ENCODE measurements at places on chromosomes 6 and 20.

DNA sequence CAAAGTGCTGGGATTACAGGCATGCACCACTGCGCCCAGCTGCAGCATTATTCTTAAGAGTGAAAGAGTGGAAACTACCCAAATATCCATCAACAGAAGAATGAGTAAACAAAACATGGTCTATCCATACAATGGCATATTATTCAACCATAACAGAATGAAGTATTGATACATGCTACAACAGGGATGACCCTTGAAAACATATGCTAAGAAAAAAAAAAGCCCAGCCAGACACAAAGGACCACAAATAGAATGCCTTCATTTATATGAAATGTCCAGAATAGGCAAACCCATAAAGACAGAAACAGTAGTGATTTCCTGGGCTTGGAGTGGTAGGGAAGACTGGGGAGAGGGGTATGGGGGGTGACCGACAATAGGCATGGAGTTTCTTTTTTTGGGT is 7.1 kb downstream of the TUBB2B start:
- DNase-seq = no peak

DNA sequence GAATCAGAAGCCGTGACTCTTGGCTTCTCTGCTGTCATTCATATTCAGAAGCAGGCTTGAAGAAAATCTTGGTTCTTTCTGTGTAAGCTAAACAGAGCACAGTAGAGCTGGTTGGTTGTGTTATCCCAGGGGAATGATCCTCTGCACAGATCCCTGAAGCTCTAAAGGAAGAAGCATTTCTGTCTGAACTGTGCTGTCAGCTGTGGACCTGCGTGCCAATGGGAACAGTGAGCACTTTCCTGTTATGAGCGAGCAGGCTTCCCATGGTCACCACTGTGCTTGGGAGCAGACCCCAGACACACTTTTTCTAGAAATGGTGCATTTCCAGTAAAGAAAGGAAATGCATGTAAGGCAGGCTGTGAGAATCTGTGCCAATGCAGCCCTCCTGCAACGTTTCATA is 490.2 kb downstream of the EPM2A start:
- DNase-seq = no peak

- DNase-seq = no peak
These were observed 176.6 kb downstream of the MRPL14 start for GRCh38 chr6:43950731-43951062.

DNA sequence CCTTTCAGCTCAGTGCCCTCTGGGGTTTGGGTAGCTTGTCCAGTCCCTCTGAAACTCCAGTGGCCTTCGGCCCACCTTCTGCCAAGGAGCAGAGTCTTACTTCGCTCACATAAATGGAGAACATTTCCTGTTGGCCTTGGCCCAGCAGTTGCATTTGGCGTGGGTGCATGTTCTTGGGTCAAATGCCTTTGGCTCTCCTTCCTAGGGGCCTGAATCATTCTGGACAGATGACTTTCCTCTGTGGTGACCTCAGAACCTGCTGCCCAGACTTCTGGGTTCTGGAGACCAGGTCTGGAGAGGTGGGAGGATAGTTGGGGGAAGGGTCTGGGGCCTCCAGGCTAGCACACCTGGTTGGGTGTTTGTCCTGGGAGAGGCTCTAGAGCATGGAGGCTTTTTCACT is 29.3 kb downstream of the BCAS4 start:
- no peak for DNase-seq

- no peak for DNase-seq
These were observed 256.0 kb downstream of the CDKAL1 start for GRCh38 chr6:20790032-20790791.

DNA sequence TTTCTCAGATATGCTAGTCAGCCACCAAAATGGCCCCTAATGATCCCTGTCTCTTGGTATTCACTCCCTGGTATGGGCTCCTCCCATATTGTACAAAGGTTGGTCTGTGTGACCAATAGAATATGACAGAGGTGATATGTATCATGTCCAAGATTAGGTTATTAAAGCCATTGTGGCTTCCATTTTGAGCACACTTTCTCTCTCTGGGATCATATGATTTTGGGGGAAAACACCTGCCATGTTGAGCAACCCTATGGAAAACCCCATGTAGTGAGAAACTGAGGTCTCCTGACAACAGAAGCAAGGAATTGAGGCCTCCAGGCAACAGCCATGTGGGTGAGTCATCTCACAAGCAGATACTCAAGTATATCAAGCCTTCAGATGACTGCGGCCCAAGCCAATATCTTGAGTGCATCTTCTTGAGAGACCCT is 7.1 kb upstream of the ZNF318 start:
- DNase-seq = no peak

DNA sequence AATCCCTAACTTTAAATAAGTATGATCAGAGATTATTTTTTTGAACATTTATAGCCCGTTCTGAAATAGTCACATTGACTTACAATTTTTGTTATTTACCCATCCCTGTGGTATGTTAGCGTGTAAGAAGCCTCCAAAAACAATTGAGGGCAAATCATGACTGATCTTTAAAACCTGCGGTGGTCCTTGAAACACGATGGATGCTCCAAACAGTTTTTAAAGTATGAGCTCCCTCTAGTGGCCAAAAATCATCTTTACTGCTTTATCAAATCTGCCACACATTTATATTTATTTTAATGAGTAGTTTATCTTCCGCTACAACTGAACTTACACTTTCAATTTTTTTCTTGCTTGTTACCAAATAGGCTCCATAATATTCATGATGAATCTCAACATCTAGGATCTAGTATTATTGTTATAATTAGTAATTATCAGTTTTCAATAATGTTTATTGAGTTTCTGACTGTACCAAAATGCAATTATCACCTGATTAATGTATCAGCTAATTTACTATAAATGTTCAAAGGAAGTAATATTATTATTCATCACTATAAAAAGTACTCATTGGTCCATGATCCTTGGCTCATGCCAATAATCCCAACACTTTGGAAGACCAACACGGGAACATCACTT is 52.2 kb downstream of the MARCKS start:
- peak; percentile 16 for DNase-seq

DNA sequence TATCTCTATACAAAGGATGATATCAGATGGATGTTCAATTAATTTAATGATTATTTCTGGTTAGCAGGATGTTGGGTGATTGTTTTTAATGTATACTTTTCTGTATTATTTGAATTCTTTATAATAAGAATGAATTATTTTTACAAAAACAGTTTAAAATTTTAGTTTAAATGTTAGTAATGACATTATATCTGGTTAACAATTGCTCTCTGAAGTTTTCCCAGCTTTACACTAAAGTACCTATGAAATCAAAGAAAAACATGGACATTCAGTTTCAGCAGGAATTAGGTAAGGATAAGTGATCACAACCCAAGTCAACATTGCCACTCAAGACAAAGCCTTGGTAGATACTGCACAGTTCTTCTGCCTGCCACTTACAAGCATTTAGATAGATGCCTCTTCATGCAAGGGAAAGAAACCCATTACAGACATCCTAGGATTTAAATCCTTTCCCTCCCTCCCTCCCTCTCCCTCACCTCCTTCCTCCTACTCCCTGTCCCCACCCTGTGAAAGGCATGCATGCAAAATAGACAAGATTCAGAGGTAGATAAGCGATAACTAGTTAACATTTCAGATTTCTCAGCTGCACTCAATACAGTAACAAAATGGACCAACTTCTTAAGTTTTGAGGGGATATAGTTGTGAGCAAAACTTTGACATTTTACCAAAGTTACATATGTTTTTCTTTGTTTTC is 143.8 kb downstream of the STXBP5 start:
- DNase-seq = no peak

DNA sequence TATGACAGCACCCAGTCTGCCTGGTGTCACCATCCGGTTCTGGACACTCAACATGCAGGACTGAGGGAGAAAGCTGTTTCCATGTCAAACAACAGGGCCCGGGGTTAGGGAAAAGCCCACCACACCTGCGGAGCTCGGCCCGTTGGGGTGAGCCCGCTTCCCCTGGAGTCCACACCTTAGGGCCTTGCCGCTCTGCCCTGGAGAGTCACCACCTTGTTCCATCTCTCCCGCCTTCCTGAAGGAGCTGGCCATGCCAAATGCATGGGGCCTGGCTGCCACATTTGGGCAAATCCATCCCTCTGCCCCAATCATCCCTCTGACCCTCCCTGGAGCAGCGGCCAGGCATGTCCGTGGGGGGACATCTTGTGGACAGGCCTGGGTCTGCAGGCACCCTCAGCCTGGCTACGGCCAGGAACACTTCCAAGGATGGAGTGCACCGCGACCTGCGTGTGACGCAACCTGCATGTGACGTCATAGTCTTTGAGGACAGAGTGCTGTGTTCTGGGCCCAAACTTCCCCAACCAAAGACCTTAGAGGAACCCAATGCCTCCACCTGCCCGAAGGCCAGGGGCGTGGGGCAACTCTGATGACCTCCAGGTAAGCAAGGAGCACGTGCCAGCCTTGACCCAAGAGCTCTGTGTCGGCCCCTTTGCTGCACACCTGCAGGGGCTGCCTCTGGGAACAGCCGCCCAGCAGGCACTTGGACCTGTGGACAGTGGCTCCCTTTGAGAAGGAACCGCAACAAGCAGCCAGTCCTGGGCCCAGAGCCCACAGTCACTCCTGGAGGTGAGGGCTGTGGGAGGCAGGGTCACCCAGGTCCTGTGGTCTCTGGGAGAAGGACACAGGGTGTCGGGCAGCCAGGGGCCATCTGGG is 1.7 kb downstream of the CABLES2 start:
- no peak for DNase-seq

DNA sequence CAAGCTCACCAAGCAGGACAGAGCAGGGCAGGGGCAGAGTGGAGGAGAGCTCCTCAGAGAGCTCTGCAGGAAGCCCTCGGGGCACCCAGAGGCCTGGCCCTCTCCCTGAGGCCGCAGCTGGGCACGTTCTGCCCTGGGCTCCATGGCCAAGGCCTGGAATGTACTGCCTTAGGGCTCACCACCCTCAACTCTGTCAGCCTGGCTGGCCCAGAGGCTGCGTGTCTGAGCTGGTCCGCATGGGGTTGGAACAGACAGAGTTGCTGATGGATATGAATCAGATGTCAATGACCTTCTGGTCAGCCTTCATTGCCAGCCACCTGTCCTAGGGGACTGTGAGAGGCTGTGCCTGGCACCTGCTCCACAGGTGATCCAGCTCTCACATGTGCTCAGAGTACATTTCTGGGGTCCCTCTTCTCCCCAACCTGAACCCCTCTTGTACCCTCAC is 33.2 kb upstream of the PCMTD2 start:
- DNase-seq = no peak

DNA sequence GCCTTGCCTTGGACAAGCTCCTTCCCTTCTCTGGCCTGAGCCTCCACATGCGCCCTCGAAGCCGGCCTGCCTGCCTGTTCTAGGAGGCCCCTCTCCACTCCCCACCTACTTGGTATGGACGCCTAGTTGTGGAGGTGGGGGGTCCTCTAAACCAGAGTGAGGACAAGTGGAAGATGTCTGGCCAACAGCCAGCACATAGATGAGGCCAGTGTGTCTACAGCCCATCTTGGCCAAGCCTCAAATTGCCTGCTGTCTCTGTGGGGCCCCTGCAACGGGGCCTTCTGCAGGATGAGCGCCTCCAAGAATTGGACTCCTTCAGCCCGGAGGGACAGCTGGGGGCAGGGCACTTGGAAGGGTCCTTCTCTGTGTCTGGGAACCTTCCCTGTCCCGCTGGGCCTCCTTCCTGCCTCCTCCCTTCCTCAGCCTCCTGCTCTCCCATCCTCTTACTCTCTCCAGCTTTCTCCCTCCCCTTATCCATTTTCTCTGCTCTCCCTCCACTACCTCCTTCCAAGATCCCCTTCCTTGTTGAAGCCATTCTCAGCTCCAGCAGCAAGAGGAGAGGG is 1.6 kb downstream of the MDFI start:
- DNase-seq = no peak

- DNase-seq = no peak
These were observed 57.3 kb upstream of the LAMP5 start for GRCh38 chr20:9457136-9457535.

DNA sequence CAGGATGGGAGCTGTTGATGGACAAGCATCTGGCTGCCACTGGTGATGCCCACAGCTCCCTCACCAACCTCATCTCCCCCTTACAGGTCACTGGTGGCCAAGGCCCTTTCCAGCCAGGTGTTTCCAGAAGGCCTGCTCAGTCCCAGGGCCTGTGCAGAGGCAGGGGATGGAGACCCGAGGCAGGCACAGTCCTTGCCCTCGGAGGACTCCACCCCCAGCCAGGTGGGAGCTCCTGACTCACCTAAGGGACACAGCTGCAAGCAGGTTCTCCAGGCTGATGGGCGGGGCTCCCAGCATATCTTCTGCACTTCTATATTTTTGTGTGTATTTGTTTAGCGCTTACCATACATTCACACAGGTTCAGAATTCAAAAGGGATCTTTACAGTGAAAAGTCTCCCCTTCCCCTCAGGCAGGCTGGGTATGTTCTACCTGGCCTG is 17.4 kb downstream of the PRPH2 start:
- no peak for DNase-seq

- DNase-seq = no peak
These were observed 8.2 kb downstream of the SPINT3 start for GRCh38 chr20:45507011-45507820.

DNA sequence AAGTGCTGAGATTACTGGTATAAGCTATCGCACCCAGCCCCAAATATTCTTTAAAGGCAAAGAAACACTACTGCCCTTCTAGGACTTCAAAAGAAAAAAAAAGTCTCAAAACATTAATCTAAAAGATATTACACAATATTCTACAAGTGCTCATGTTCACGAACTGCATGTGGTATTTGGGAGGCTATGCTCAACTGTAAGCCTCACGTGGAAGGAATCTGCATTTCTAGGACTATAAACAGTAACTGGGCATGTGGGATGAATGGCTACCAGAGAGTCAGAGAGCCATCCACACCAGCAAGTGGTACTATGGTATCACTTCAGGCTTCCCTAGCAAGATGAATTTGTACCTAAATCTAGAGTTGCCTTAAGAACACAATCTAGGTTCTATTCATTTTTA is 50.0 kb downstream of the FKBP5 start:
- no peak for DNase-seq

- DNase-seq = no peak
These were observed 3.8 kb upstream of the CABLES2 start for GRCh38 chr20:62410746-62411478.

- DNase-seq = no peak
These were observed 19.7 kb downstream of the NINL start for GRCh38 chr20:25565578-25566157.

GRCh38 chr6:75230484-75231325 is 12.9 kb downstream of the COX7A2 start:
- no peak for DNase-seq

GRCh38 chr6:118697554-118697953 is 46.2 kb upstream of the CEP85L start:
- DNase-seq = no peak

GRCh38 chr6:160238761-160239751 is 19.6 kb downstream of the SLC22A2 start:
- DNase-seq = no peak

GRCh38 chr6:87281426-87281825 is 41.0 kb upstream of the SMIM8 start:
- no peak for DNase-seq

GRCh38 chr20:61082720-61083119 is 169.3 kb upstream of the CDH4 start:
- DNase-seq = no peak

DNA sequence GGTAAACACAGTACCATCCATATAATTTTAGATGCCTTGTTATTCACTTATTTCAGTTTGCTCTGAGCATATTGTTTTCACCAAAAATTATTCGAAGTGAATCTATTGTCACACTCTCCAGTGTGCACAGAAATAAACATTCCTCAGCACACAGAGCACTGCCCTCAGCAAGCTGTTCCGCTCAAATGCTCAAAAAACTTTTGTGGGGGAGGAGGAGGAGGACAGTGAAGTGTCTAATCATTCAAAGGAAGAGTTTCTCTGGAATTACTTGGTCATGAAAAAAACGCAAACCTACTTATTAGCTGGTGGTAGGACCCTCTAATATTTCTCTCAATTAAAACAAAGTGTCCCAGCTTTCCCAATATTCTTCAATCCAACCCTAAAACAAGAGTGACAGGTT is 88.3 kb downstream of the DTNBP1 start:
- DNase-seq = no peak
